ENCODE measurements at places on chromosomes 7 and 10.

DNA sequence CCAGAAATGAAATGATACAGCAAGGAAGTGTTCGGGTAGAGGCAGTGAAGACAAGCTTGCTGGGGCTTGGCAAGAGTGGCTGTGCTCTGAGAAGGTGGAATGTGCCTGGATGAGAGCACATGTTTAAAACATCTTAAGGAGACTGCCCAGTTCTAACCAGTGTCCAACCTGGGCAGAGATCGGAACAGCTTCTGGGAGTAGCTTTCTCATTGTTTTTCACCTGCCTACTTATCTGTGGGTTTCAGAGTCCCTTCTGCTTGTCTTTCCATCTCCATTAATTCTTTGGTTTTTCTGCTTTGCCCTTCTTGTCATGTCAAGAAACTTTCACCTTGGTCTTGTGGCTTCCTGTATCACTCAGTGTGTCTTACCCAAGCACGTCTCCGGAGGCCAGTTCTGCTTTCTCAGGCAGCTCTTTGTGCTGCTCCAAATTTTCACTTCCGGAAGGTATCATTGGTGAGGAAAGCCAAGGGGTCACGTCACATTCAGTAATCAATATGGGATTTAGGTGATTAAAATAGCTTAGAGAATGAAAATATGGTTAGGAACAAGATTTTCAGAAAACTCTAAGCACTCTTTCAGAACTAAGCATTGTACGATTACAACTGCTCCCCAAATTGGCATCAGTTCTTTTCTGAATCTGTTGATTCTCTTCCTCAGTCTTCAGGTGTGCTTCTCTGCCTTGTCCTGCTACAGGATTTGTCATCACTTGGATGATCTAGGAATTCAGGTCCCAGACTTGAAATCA, 5.5 kb upstream of the LAMB4 start:
- no peak for DNase-seq

GRCh38 chr10:22999942-23000341, 72.1 kb downstream of the ARMC3 start:
- no peak for DNase-seq

- DNase-seq = no peak
Observed at GRCh38 chr10:132019366-132019765, 37.6 kb upstream of the BNIP3 start.

DNA sequence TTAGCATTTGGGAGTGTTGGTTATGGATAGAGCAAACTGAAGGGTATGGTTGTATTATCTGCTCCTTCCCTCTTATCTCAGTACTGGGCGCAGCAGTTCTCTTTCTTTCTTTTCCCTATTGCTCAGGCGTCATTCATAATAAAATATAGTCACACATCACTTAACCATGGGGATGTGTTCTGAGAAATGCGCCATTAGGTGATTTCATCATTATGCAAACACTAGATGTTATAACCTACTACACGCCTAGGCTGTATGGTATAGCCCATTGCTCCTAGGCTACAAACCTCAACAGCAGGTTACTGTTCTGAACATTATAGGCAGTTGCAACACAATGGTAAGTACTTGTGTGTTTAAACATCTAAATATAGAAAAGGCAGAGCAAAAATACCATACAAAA, 401.7 kb downstream of the EXOC4 start:
- no peak for DNase-seq

DNA sequence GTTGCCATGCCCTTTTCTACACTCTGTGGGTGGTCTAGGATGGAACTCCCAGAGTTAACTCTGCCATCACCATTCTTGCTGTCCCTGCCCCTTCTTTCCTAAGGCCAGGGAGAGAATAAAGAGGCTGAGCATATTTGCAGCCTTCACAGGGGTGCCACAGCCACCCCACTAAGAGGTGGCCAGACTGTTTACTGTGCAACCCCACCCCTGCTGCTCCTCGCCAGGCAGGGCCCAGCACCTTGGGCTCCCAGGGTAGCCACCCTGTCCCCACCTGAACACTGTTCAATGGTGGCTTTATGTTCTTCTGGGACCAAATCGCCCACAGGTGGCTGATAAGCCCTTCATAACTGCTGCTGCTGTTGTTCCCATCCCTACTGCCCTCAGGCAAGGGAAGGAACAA, 198.9 kb downstream of the SNX13 start:
- no peak for DNase-seq

- DNase-seq = no peak
Observed at GRCh38 chr10:30184397-30185033, 125.1 kb upstream of the JCAD start.

GRCh38 chr10:905503-905902, 26.0 kb downstream of the LARP4B start:
- no peak for DNase-seq

GRCh38 chr10:125538947-125539731, 143.8 kb downstream of the TEX36 start:
- DNase-seq = no peak

GRCh38 chr7:34507191-34507590, 150.8 kb upstream of the NPSR1 start:
- DNase-seq = no peak
